ENCODE measurements at places on chromosomes 11 and 22.

DNA sequence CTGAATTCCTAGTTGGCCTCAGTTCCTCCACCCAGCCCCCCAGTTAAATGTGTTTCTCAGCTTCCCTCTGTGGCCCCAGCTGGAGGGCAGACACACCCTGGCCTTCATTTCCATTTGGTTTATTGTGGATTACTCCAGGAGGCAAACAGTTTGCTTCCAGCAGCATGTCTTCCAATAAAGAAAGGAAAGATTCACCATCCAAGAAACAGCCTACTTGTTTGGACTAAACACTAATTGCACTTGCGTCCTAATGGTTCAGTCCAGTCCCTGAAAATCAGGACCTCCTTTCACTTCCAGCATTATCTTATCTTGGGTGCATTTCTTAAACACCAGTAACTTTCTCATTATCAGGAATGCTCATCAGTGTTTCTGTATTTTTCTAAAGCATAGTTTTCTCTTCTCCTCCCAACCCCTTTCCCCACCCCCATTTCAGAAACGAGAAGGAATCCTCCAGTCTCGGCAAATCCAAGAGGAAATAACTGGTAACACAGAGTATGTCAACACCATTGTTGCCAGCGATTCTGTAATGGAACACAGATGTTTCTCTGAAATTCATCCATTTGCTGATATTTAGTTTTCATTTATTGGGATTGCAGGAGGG, 130.9 kb downstream of the PARVA start:
- no peak for DNase-seq

DNA sequence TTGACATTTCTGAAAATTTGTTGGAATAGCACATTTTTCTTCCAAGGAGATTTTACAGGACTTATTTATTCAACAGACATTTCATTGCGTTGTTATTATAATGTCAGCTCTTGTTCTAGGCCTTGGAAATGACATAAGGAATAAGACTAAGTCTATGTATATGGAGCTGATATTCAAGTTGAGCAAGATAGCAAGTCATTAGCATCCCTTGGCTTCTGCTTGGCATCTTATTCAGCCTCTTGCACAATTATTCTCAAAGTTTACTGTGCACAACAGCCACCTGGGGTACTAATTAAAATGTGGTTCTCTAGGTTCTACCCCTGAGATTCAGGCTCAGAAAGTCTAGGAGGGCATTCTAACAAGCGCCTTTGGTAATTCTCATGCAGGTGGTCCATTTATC, 304.8 kb upstream of the DDI1 start:
- DNase-seq = no peak

GRCh38 chr11:125481531-125481930, 14.5 kb downstream of the FEZ1 start:
- no peak for DNase-seq

GRCh38 chr11:75242722-75243600, 2.4 kb downstream of the TPBGL start:
- DNase-seq = no peak

GRCh38 chr11:103929170-103929903, 107.1 kb upstream of the DDI1 start:
- DNase-seq = no peak

DNA sequence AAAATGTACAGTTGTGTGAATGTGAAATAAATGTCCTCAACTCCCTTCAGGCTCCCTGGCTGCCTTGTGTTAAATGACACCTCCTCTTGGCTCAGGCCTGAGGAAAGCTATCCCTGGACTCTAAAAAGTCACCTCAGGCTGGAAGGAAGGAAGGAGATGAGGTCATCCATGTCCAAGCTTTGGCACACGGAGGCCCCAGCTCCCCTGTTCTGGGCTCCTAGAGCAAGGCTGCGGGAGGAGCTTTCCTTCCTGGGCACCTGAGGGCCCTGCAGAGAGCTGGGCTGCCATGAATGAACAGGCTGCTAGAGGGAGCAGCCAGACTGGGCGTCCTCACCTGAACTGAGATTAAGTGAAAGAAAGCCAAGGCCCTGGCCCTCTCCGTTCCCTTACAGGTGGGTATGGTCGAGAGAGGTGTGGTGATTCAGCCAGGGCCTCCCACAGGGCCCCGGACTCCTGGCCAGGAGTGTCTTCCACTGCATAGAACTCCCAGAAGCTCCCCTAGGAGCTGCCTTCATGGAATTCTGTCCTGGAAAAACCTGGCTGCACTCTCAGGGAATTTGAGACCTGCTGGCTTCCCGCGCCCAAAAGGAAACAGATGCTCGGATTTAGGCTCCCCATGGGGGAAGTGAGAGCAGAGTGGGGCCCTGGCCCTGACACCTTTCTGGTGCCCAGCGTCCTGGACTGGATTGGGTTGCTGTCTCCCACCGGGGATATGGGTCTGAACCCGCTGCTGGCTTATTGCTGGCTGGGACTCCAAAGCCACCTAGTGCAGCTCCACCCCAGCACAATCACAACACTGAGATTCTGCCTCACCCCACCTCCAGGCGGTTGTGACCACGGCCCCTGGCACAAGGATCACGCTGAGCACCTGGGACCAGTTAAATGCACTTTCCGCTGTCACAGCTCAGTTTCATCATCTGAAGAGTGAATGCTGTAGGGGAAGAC, 22.2 kb downstream of the MYBPC3 start:
- DNase-seq = no peak

GRCh38 chr11:14380947-14381561, 22.1 kb upstream of the RRAS2 start:
- DNase-seq = peak; percentile 47

GRCh38 chr11:128528294-128528693, 59.1 kb downstream of the ETS1 start:
- DNase-seq = no peak

DNA sequence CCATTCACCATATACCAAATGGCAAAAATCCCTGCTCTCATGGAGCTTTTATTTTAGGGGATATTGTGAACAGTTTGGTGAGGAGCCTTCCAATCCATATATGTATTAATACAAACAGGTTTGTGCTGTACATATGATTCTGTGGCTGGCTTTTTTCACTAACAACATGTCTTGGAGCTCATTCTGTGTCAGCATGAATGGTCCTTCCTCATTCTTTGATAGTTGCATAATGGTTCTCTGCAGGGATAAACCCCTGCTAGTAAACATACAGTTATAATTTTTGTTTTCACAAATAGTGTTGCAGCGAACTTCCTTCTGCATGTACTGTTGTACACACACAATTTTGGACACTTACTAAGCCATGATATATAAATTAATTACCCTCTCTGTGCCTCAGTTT, 8.3 kb downstream of the PRR5L start:
- no peak for DNase-seq

GRCh38 chr22:27723158-27723557, 78.4 kb downstream of the MN1 start:
- no peak for DNase-seq

DNA sequence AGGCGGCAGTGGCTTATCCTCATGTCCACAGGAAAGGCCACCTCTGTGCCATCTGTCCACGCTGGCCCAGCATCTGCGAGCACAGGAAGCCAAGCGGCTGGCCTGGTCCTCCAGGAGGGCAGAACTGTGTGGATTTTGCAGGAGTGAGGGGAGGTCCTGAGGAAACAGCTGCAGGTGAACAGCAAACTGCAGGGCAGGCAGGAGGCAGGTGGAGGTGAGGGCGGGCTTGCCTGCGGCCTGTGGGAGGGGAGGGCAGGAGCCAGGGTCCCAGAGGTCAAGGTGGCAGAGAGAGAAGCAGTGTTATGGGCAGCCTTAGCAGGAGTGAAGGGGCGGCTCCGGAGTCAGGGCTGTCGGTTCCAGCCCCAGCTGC, 369.7 kb downstream of the SHANK2 start:
- no peak for DNase-seq
